Kidney (tissue), 22 donors: ENCODE measurements at places on chromosomes 3 and 15. TPM values are rescaled to one million over a fixed set of nuclear protein-coding genes. Genes with fewer than 3 reads are reported as not detected.

DNA sequence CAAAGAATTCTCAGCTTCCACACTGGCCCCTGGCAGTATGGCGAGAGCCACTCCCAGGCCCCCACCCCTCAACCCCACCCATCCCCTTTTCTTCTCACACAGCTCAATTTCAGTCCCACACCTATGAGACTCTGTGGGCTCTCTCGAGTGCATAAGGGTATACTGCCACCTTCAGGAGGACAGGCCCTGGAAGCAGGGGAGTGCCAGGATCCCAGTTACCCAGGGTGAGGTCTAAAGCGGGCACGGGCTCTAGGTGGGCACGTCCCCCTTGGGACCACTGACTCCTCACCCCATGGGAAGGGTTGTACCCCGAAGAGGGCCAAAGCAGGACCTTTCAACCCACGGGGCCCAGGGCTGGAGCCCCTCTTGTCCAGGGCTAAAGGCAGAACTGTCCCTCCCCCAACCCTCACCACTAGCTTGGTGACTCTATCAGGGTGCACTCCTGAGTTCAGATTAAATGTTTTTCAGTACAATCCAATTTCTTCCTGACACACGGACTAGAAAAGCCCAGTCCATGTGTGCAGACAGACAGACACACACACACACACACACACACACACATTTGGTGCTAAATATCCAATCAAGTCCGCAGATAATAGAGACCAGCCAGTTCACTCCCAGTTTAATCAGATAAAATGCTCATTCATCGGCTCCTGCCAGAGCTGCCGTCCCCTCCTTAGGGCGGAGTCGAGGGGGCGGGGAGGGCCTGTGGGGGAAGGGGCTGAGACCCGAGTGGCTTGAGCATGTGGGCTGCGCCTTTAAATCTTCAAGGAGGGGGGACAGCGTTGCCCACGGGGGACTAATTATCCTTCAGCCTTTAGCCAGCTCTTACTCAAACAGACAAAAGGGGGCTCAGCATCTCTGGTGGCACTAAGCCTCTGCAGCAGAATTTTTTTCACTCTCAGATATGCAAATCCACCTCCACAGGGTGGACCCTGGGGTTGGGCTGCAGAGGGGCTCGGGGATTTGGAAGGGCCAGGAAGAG is 59.3 kb downstream of the CYP11A1 start:
- DNase-seq = peak; percentile 73

- no peak for DNase-seq
Observed at GRCh38 chr15:60223176-60223575, 174.6 kb downstream of the ANXA2 start.

GPR149 gene
- polyA plus RNA-seq = not detected

BNC1 gene
- not detected for polyA plus RNA-seq

DNA sequence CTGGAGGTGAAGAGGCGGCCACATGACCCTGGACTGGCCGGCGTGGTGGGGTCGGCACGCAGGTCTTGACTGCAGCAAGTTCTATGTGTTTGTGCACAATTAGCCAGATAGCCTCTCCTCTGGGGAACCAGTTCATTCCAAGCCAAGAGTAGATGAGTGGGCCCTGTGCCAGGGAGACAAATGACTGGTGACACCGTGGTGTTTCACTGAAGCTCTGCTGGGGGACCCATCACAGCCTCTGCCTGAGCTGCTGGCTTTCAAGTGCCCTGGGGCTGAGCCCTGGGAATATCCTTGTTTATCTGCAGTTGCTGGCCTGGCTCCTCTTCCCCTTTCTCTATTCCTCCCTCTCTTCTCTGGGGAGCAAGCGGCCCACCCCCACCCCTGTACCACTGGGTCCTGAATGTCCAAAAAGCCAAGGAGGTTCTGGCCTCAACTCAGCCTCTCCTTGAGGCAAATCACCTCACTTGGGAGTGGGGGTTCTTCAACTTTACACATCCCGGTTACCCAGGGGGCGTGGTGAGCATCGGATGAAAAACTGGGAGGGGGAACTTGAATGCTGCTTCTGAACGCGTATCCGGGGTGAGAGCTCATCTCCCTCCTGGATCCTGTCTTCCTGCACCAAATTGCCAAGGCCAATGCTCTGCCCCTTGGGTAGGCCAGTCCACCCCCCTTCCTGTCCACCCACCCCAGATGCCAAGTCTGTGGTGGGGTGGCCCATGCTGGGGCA is 199.6 kb upstream of the LYSMD4 start:
- no peak for DNase-seq

- DNase-seq = no peak
Observed at GRCh38 chr15:41133454-41133853, 17.4 kb upstream of the INO80 start.

DNA sequence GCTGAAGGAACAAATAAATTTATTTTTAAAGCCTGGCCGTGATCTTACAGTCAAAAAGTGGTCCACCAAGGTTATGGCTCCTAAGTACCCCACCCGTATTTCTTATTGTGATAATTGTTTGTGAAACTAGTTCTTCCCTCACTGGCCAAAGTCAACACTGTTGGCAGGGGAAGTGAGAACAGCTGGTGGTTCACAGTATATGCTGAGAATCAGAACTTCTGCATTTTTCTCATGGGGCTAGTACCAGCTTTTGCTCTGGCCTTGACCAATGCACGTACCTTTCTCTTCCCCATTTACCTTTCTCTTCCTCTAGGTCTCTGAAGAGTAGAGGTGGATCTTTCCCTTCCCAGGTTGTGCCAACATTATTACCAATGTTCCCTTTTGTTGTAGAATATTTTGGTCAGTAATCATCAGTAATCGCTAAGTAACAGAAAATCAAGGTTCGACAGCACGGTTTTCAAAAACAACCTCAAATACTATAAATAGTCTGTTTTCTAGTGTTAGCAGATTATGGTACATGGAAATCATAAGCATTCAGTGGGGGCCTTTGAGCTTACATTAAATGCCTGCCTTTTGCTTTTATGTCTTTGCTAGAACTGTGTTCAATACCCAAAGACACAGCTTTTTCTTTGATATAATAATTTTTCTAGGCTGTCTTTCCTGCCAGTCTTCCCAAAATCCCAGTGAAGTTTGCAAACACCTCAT is 268.0 kb downstream of the LPP start:
- peak; percentile 53 for DNase-seq

ACTRT3 gene
- polyA plus RNA-seq = 4.5 TPM

DNA sequence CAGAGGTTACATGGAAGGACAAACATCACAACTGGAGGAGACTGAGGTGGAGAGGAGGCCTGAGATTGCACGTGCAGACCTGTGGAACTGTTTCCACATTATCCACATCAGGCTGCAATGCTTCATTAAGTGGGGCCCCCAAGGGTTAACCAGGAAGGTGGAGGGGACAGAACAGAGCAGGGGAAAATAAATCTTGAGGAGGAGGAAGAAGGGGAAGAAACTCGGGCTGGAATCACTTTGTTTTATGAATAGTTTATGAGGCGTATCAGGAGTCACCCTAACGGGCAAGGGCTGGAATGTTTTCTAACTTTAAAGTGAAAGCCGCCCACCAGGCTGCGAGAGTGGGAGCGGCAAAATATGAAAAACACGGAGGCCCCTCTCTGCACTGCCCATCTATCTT is 154.9 kb downstream of the WNT5A start:
- DNase-seq = peak; percentile 89

GXYLT2 gene
- polyA plus RNA-seq = 0.39 TPM

DNA sequence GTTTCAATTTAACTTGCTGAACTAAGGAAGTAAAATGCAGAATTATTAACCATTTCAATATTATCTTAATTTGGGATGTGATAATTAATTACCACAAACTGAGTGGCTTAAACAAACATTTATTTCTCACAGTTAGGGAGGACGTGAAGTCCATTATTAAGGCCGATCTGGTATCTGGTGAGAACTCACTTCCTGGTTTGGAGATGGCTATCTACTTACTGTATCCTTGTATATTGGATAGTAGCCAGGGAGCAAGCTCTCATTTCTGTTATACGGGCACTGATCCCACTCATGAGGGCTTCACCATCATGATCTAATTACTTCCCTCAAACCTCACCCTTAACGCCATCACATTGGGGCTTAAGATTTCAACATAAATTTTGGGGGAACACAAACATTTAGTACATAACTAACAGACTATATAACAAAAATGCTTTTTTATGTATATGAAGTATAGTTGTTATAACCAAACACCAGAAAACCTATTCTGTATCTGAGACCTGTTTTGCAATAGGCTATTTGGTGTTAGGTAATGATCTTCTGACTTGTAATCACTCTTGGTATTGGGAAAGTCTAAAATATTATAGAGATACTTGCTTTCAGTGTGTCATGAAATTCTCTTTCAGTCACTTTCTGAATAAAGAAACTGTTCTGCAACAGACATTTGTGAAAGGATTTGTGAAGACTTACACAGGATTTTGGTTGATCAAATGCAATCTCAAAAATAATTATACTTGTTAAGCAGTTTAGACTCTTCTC is 4.7 kb upstream of the KPNA4 start:
- no peak for DNase-seq

TTC21A gene
- polyA plus RNA-seq = 4.8 TPM
